Activated T-cell treated with anti-CD3 and anti-CD28 coated beads, Interleukin-2, amount 50 U/mL, for 48 hours (primary cell): ENCODE measurements at places on chromosomes 7 and 10.
A peak's percentile ranks its signal among the peaks of the same experiment; 100 is the strongest.

GRCh38 chr10:104303594-104304355 is 34.5 kb downstream of the ITPRIP start:
- DNase-seq, result no peak

GRCh38 chr7:2517026-2517425 is 2.5 kb upstream of the LFNG start:
- DNase-seq, result no peak

- no peak for DNase-seq
Measured at GRCh38 chr10:43000021-43000411, 76.9 kb upstream of the RET start.

DNA sequence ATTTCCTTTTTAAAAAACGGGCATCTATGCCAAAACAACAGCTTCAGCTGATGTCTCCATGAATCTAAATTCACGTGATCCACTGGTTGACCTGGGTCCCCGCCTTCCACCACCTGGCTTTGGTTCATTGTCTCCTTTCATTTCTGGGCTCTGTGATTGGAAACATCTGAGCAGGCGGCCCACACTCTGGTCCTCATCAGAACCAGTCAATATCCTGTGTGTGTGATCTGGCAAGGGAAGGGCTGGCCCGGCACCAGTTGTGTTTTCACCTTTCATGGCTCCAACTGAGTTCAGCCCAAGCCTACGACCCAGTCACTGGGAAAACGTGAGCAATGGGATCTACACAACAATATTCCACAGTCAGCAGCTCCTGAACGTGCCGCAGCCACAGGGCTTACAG is 46.2 kb downstream of the PARP12 start:
- no peak for DNase-seq

DNA sequence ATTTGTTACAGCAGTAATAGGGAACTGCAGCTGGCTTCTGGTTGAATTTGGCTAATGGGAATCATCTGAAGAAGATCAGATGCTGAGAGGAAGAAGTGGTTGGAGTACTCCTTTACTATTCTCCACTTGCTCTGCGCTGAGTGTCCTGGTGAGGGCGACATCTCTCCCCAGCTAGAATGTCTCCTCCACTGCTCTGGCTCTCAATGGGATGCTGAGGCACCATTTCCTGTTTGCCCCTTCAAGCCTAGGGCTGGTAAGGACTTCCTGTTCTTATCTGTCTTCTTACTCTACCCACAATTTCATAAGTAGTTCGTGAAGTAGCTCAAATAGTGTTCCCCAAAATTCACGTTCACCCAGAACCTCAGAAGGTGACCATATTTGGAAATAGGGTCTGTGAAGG is 43.2 kb upstream of the TES start:
- peak; percentile 32 for DNase-seq

GRCh38 chr7:90777886-90778285 is 181.8 kb downstream of the CDK14 start:
- DNase-seq, result no peak

DNA sequence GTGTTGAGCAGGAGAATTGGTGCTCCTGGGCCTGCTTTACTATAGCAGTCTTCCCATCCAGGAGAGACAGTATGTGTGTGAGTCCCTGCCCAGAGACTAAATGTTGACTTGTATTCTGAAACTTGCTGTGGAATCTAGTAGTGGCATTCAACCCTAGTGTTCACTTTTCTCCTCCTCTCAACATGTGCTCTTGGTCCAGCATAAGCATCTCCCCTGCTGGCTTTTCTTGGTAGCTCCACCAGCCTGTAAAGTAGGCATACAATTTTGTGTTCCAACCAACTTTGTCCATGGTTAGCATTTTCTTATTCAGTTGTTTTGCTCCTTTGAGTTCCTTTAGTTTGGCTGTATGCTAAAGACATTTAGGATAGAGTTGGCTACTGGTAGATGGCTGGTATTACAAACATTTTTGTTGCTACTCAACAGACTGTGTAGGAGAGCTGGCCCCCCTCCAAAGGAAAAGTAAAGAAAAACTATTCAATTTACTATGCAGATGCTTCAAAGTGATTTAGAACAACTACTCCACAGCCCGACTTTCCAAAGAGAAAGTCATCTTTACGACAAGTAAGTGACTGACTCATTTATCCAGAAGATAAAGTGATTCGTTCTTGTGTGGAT is 46.0 kb downstream of the ASB4 start:
- no peak for DNase-seq

DNA sequence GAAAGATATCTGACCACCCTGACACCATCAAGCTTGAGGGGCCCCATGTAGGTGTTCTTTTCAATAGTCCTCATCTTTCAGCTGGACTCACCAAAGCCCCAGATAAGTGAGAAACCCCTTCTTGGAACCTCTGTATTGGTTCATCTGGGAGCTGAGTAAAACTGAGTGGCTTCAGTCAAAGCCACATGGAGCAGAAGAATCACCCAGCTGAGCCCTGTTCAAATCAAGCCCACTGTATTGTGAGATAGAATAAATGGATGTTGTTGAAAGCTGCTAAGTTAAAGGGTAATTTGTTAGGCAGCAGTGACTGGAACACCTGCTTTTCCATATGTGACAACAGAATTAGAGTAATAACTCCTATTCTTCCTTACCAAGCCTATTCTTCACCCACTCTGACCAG is 64.8 kb upstream of the SDK1 start:
- no peak for DNase-seq

DNA sequence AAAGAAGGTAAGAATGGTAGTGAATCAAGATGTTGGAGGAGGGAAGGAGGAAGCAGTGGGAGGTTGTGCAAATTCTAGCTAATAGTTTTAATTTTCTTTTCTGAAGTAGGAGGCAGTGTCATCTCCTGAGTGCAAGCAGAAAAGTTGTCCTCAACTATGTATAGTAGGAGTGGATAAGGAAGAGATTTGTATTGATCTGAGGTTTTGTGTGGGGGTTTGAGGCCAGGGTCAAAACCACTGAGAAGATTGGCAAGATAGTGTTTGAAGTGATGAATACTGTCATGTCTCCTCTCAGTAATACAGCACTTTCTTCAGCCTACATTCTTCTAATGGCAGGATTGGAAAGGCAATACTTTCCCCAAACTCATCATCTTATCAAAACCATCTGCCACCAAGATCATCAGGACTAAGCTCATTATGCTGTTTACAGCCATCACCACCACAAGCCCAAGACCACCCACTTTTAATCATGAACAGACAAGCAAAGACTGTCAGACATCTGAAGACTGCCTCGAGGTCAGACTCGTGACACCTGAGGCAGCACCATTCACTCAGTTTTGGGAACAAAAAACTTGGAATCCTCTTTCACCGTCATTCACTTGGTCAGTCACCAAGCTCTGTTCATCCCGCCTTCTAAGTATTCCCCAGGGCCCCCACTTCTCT is 1.5 kb upstream of the MIOS start:
- DNase-seq, result peak; percentile 56

DNA sequence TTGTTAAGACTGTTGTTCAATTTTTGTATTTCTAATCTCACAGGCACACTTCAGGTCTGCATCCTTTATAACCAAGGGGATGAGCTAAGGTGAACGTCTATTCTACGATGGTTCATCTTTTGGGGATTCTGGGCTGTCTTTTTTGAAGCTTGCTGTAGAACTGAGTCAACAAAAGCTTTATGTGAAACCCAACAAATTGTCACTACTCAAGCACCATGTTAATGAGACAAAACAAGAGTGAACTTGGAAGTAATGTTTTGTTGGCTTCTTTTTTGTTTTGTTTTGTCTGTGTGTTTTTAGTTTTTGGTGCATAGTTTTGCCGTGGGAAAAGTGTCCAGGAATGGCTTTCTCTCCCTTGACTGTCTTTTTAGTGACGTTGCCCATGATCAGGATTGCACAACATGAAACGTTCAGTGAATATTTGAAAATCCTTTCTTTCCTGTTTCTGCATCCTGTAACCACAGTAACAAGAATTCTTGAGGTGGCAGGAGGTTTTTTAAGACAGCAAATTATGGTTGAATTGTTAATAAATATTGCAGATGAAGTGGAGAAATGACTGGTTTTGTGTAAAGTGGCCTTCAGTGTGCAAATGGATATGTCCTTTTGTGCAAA is 65.6 kb downstream of the WIPF3 start:
- DNase-seq, result no peak

GRCh38 chr10:103626178-103626577 is 132.7 kb downstream of the NEURL1 start:
- DNase-seq, result no peak

DNA sequence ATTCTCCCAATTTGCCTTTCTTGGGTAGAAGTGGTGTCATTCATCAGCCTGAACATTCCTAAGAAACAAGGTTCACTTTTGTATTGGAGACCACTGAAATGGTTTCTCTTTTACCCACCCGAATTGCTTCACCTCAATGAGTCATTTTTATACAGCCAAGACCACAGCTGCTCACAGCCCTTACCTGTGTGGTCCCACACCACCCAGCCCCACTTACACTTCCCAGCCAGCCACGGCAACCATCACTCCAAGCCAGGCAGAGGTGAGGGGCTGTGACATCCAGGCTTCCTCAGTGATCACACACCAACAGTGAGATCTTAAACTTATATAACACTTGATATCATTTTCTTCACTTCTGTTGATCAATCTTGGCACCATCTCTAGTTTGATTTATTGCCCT is 20.7 kb downstream of the OR13A1 start:
- DNase-seq, result no peak

DNA sequence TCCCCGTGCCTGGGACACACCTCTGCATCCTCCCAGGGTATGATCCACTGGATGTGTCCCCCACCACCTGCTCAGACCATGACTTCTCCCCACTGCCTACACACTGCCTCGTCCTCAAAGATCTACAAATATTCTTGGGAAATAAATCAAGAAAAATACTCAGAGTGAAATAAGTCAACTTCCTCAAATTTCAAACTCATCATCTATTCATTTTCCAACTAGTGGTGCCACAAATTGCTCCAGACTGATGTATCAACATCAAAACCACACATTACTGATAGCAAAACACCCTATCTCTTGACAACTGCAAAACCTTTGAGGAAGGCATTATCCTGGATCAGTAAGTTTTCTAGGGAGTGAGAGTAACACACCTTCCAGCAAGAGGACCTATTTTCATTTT is 87.7 kb downstream of the GRB10 start:
- no peak for DNase-seq

DNA sequence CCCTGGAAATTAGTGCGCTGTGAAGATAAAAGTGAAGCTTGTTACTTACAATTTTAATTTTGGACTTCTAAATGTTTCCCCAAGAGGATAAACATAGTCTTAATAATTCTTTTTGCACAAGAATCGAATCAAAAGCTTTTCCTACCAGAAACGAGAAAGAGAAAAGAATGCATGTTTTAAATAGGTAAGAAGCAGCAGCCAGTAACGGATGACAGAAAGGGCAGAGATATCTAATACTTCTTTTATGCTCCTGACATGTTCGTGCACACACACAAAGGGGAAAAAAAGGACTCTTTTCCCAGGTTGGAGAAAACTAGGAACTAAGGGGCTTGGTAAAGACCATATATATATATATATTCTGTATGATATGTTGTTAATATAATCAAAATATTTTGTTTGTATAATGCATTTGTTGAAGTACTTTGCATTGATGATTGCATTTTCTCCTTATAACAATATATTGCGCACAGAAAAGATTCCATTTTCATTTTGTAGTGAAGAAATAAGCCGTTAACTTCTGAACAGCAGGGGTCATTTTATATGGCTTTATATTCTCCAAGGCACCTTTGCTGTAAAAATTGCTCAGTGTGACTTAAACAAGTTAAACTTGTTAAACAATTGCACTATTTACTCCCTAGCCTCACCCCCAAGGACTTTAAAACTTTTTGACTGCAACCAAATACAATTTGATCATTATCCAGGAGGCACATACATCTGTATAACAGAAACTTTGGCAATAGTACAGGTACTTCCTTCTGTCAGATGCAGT is 2.2 kb downstream of the PRKAR2B start:
- DNase-seq, result no peak

GRCh38 chr10:6144406-6145165 is 55.8 kb downstream of the RBM17 start:
- DNase-seq, result peak; percentile 93

GRCh38 chr7:155213385-155213784 is 84.3 kb upstream of the INSIG1 start:
- DNase-seq, result no peak

DNA sequence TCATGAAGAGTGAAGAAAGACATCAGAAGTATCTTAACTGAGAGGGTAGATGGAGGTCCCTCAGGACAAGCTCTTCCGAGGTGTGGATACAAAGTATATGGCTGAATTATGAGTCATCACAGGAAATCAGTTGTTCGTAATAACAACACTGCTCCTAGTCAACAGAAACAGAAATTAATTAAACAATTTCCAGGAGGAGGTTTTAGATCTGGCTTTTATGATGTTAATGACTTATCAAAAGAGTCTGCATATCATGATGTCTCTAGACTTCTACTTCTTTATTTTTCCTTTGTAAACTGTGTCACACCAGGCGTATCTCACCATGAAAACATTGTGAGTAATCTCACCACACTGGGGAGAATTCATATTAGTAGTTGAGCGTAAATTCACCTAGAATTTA is 31.2 kb downstream of the OSBPL3 start:
- no peak for DNase-seq

GRCh38 chr7:69114374-69114773 is 483.9 kb upstream of the AUTS2 start:
- no peak for DNase-seq

GRCh38 chr10:58373442-58373827 is 11.8 kb upstream of the TFAM start:
- DNase-seq, result no peak

DNA sequence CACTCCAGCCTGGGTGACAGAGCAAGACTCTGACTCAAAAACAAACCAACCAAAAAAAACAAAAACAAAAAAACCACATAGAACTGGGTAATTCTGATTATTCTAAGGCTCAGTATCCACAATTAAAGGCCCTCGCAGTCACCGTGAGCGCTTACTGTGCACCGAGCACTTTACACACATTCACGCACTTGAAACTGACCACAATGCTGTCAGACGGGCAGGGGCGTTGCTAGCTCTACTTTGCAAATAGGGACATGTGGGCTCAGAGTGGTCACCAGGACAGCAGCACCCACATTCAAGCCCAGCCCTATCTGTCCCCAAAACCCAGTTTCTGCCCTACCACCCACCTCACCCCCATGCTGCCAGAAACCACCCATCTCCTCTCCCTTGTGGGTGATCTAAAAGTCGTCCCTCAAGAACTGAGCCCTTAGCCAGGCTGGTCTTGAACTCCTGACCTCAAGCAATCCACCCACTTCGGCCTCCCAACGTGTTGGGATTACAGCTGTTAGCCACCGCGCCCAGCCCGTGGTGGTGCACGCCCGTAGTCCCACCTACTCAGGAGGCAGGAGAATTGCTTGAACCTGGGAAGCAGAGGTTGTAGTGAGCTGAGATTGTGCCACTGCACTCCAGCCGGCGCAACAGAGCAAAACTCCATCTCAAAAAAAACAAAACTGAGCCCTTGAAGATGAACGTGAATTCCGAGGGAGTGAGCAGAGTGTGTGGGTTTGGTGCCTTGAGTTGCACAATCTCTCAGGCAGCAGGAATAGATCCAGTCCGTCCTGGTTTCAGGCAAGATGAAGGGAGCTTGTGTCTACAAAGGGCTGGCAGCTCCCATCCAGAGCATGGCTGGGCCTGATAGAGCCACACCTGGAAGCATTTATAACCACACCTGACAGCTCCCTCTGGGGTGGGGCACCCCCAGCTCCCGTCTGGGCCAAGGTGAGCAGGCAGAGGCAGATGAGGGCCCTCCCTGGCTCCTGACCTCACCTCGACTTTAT is 5.4 kb upstream of the HSPB1 start:
- no peak for DNase-seq
